Midbrain (tissue), 1 donor: ENCODE measurements at places on chromosomes 16 and 17.

GRCh38 chr16:85602402-85603202, 10.5 kb upstream of the GSE1 start:
- no peak for DNase-seq

GRCh38 chr17:41420134-41420533, 4.3 kb downstream of the KRT37 start:
- DNase-seq = no peak

- DNase-seq = no peak
These were observed 787 bp downstream of the ZFPM1 start for GRCh38 chr16:88453611-88454522.

- no peak for DNase-seq
These were observed 1.3 kb downstream of the PLXDC1 start for GRCh38 chr17:39150104-39150634.

- no peak for DNase-seq
These were observed 37.1 kb upstream of the MEOX1 start for GRCh38 chr17:43698678-43699437.

DNA sequence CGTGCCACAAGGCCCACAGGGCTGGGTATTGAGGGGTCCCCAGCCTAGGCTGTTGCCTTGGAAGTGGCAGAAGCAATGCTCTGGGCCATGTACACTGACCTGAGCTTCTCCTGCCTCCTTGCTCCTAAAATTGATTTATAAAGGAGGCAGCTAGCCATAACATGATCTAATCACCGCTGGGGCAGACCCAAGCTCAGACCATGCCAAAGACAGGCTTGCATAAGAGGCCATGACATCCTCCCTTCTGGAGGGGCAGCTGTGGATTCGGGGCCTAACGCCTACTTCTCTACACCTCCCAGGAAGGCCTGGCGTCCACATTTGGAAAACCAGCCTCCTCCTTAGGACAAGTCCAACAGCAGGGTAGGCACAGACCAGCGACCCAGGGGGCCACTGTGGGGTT, 12.3 kb downstream of the HSD11B2 start:
- no peak for DNase-seq

- no peak for DNase-seq
These were observed 24.2 kb downstream of the SGSH start for GRCh38 chr17:80195671-80196529.

DNA sequence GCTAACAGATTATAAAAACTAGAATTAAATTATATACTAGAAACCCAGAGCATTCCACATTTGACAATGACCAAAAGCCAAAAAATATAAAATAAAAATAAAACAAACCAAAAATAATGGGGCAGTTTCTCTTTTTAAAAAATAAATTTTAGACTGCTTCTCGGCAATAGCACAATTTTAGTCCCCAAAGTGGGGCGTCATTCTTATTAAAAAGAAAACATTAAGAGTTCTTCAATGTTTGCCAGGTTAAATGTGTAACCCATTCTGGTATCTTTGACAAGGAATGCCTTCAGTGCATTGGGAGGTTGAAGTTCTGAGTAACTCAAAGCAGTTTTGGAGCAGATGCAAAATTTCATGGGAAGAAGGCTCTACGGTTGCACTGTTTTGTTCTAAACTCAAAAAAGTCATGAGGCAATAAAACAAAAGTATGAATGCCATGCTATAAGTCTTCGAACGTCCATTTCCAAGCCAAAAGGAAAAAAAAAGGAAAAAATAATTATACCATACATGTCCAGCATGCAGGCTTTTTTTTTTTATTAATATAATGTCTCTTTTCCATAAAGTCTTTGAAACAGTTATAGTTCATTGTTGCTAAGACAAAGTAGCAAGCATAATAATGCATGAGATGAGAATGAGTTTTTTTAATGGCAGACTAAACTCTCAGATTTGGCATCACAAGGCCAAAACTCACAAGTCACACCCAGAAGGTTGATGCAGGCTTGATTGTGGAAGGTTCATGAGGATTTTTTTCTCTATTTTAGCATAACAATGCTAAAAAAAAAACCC, 3.1 kb downstream of the MAF start:
- no peak for DNase-seq

DNA sequence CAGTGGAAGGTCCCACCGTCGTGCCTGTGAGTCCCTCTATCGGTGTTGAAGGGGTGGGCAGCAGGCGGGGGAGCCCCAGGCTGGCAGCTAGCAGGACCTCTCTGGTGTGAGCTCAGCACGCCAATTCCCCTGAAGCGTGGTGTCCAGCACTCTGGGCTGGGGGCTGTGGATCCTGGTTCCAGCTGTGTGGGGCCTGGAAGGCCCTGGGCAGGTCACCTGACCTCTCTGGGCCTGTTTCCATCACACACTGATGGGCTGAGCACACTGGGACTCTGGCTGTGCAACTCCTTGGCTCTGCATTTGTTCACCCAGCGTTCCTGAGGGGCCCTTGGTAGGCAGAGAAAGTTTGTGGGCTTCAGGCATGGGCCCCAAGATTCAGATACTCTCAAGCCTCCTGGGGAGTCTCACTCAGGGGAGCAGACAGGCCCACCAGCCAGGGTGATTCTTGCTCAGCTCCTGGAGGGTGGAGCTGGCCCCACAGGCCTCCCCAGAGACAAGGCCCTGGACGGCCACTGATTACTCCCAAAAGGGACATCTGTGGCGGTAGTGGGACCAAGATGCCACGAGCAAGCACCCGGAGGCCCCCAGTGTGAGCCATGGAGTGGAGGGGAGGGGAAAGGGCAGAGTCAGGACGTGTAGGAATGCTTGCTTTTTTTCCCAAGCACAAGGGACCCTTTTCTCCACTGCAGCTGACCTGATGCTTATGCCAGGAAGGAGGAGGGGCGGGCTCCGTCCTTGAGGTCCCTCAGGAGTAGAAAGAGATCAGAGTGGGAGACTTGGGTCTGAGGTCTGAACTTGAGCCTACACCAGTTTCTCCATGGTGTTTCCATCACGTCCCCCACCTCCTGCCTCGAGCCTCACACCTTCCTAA, 8.5 kb downstream of the SCGB1C2 start:
- DNase-seq = peak; percentile 5

- no peak for DNase-seq
These were observed 3.3 kb upstream of the KRT35 start for GRCh38 chr17:41483991-41484826.
